ENCODE measurements at places on chromosomes 1 and 21.
A peak's percentile ranks its signal among the peaks of the same experiment; 100 is the strongest.

- DNase-seq: no peak
Measured at GRCh38 chr1:162726555-162726954, 63.9 kb upstream of the HSD17B7 start.

GRCh38 chr1:213374369-213374768 is 323.3 kb downstream of the RPS6KC1 start:
- no peak for DNase-seq

- no peak for DNase-seq
Measured at GRCh38 chr1:217407534-217408001, 223.3 kb downstream of the GPATCH2 start.

GRCh38 chr1:92851729-92852128 is 19.9 kb downstream of the RPL5 start:
- no peak for DNase-seq

- DNase-seq: no peak
Measured at GRCh38 chr1:119779869-119780356, 11.2 kb upstream of the HMGCS2 start.

DNA sequence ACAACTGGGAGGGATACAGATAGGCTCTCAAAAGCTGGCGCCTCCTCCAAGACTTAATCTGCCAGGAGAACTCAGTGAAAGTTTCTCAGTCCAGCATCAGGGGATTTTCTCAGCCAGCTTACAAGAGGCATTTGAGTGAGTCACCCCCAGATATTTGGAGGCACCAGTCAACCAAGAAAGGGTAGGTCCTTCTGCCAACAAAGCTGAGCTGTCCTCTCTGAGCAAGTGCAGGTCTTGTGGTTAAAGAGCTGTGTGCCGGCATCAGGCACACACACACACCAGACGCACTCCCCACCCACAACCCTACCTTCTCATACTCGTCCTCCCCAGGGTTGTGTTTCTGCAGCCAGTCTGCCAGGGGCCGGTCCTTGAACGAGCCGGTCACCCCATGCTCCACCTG is 27.0 kb upstream of the PPP1R15B start:
- no peak for DNase-seq

DNA sequence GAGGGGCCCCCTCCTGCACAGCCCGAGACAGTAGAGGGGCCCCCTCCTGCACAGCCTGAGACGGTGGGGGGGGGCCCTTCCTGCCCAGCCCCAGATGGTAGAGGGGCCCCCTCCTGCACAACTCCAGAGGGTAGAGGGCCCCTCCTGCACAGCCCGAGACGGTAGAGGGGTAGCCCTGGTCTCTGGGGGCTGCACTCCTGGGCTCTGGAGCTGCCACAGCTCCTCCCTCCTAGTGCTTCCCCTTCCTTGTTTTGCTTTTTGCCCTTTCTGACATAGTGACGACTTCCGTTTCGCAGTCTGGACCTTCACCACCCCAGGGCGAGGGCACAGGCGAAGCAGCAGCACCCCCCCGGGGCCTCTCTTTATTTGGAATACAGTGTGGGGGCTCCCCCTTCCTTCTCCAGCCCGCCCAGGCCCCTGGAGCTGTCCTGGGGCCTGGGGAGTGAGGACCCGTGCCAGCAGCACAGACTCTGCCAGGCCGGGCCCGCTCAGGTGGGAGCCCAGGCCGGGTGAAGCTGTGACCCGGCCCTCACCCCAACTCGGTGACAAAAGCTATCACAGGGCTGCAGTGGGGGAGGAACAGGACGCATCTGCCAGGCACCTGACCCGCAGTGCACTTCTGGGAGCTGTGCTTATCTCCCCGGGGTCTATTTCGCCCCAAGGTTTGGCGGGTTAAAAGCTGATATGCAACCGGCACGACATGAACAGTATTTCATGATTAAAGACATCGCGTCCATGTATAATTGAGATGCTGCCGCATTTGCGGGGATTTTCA is 1.1 kb upstream of the PRXL2B start:
- peak; percentile 32 for DNase-seq

GRCh38 chr1:57163325-57163724 is 197.5 kb upstream of the C8B start:
- DNase-seq: no peak

DNA sequence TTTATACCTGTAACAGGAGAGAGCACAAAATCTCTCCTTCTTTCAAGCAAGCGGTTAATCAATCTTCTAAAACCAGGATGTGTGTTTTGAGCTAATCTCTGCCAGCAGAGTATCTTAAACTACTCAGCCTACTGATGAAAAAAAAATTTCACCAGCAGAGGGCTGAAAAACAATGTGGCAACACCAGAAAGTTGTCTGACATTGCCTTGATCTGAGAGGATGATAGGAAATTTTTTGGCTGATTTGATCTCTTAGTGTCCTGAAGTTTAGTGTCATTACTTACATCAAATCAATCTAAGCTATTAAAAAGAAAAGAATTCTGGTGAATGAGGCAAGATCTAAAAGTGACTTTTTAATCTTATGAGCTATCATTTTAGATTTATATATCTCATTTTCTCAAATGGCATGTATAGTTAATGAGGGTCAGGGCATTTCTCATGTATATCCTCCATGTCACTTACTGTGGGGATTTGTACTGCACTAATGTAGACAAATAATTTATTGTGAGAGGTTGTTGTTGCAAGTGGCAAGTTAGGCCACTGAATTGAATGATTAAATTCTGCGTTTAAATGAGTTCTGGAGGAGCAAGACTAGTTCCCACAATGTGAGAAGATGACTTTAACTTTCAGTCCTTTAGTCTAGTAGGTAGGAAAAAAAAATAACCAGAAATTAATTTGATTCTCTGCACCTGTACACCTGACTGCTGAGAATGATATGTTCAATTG is 10.9 kb downstream of the ADAMTS1 start:
- no peak for DNase-seq

- no peak for DNase-seq
Measured at GRCh38 chr1:61095470-61095812, 13.1 kb downstream of the NFIA start.

DNA sequence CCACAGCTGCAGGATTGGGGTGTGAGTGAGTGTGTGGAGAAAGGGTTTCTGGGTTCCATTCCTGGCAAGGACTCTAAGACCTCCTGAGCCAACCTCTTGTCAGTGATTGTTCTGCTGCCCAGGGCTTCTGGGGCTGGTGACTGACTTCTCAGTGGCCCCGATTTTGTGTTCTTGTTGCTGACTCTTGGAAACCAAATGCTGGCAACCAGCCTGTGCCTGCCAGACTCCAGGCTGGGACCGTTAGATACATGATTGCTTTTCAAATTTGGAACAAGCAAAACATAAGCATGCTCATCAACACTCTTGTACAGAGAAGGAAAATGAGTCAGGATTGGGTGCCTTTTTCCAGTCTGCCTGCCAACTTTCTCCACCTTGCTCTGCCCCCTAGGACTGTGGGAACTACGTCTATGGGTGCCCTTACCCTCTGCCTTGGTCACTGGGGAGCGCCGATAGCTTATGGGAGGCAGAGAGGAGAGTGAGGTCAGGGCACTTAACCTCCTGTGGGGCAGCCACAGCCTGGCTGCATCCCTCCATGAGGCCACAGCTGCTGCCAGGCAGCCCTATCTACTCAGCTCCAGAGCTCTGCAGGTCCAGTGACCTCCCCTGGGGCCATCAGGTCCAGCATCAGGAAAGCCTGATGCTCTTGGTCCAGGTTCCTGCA is 39.3 kb upstream of the EPS8L3 start:
- no peak for DNase-seq

DNA sequence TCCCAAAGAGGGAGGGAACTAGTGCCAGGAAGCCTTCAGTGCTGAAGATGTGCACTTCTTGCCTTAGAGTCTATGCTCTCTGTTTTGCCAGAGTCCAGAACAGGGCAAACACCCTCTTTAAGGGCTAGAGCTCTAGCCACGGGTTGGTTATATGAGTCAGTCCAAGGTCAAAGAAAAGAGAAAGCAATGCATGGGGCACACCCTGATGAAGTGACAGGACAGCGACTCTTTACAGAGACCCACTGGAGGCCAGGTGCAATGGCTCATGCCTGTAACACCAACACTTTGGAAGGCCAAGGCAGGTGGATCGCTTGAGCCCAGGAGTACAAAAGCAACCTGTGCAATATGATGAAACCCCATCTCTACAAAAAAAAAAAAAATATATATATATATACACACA is 86.1 kb downstream of the TGFBR3 start:
- no peak for DNase-seq

DNA sequence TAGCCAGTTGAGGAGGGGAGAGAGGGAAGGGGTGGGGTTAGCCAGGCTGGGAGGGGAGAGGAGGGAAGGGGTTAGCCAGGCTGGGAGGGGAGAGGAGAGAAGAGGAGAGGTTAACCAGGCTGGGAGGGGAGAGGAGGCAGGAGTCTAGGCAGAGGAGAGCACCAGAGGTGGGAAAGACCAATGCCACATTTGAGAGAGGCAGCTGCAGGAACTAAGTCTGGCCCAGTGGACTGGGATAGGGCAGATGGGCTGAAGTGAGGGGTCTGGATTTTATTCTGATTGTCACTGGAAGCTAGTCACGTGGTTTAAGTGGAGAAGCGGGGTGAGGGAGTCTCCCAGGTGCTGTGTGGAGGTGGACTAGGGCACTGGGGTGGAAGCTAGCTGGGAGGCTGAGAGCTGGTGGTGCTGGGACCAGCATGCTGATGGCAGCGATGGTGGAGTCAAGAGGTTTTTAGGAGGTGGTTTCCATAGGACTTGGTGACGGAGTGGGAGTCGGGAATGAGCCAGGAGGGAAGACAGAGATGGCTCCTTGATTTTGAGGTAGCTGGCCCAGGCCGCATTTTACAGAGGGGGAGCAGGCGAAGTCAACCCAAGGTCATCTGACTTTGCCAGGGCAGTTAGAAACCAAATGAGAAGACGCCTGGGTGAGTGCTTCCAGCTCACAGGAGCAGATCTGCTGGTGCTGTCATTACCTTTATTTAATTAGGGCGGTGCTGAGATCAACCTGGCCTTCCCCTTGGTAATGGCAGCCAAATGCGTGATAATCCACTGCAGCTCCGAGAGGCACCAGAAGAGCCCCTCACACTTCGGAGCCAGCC is 42.8 kb downstream of the DISP3 start:
- DNase-seq: no peak

GRCh38 chr1:164651351-164651951 is 92.5 kb downstream of the PBX1 start:
- no peak for DNase-seq

DNA sequence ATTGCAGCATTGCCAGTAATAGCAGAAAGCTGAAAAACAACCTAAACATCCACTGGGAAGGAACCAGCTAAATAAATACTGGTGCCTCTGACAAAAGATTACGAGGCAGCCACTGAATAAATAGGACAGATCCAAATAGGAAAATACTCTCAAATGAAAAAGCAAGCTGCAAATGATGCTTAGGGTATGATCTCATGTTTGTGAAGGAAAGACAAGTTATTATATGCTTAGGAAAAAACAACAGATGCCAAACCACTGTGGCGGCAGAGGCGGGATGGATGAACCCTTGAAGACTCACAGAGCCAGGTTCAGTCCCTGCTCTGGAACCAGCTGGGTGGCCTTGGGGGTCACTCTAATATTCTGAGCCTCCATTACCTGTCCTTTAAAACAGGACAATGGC is 41.6 kb downstream of the MATN1 start:
- DNase-seq: no peak

DNA sequence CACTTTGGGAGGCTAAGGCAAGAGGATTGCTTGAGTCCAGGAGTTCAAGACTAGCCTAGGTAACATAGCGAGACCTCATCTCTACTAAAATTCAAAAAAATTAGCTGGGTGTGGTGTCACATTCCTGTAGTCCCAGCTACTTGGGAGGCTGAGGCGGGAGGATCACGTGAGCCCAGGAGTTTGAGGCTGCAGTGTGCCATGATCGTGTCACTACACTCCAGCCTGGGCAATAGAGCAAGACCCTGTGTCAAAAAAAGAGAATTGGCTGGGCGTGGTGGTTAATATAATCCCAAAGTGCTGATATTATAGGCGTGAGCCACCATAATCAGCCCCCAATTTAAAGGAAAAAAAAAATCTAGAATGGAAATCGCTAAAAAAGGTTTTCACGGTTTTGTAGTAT is 7.0 kb downstream of the MACO1 start:
- DNase-seq: no peak

- DNase-seq: no peak
Measured at GRCh38 chr1:22903113-22903512, 69.6 kb downstream of the LACTBL1 start.

DNA sequence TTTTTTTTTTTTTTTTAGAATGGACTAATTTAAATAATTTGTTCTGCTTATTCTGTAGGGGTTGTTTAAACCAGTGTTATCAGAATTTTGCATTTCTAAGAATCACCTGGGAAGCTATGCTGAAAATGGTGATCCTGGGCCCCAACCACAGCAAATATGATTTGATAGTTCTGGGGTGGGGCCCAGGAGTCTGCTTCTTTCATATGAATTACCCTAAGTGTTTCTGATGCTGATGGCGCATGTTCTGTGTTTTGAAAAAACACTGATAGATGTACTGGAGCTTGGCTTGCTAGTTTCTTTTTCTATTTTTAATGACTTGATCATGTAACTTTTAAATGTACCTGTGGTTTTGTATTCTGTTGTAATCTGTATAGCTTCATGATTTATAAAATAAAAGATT is 89.3 kb downstream of the CDC14A start:
- no peak for DNase-seq

- DNase-seq: no peak
Measured at GRCh38 chr1:210332233-210332632, 3.5 kb downstream of the HHAT start.

DNA sequence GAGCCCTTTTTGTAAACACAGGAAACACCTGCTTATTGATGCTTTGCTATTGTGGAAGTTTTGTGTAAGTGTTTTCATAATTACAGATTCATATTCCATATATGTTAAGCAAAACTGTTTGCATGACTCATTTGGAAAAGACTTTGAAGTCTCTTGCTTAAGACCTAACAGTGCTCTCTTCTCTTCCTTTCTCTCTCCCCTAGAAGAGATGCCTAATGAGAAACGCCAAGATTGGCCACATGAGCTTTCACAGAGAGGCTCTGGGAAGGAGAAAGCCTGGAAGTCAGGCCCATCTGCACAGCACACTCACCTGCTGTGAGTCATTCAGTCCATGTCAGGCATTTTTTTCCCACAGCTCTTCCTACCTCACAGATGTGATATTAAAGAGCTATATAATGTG is 101.6 kb upstream of the PALMD start:
- no peak for DNase-seq

DNA sequence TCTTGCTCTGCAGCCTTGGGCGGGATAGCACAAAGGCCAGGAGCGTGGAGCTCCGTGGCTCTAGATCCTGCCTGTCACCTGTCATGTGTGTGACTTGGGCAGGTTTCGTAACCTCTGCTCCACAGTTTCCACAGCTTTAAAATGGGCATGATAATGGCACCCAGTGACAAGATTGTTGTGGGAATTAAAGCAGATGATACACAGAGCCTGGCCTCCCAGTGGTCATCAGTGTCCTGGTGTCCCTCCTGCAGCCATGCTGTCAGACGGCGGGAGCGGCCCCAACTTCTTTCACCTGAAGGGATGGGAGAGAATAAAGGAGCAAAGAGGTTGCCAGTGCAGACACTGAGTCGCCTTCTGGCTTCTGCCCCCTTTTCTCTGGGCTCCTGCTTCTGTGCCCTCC is 61.5 kb downstream of the SLC37A1 start:
- no peak for DNase-seq

Data from stimulated activated CD8-positive, alpha-beta memory T cell treated with anti-CD3 and anti-CD28 coated beads, Interleukin-7, amount 100 ng/mL, for 1 hour (primary cell).